ENCODE measurements at places on chromosomes 4 and X. TPM values are rescaled to one million over a fixed set of nuclear protein-coding genes. Genes with fewer than 3 reads are reported as not detected.

Gene ARMCX5
- 11.7 TPM for total RNA-seq

Gene IQCM
- 0.20 TPM for total RNA-seq

- no peak overlapping the region for H3K27ac ChIP-seq
- no peaks in the 10 kb centered on the region for H3K27me3 ChIP-seq
- no peak for DNase-seq
- H3K4me3 ChIP-seq = no peak overlapping the region
- H3K4me1 ChIP-seq = no peaks in the 10 kb centered on the region
Measured at GRCh38 chr4:31124008-31124585, 403.9 kb downstream of the PCDH7 start.

GRCh38 chr4:41044165-41044564 is 170.2 kb downstream of the APBB2 start:
- H3K4me1 ChIP-seq = no peaks in the 10 kb centered on the region
- DNase-seq = peak; percentile 16
- H3K27ac ChIP-seq = no peak overlapping the region

DNA sequence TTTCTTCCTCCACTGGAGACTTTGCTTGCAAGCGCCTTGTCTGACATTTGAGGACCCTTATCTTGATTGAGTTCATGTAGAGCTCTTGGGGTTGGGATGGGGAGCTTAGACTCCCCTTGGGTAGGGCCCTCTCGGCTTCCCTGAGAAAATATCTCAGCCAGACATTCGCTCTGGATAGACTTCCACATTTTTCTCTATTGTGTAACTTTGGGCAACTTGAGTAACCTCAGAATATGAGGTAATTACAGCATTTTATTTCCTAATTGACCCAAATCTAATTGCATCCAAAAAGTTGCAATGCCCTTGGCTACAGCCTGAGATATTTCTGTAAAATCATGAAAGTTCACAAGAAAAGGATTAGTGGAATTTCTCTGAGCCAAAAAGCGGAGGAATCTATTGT is 102.8 kb upstream of the MXRA5 start:
- no peak for DNase-seq
- no peak overlapping the region for H3K4me3 ChIP-seq
- H3K27me3 ChIP-seq = no peaks in the 10 kb centered on the region
- no peaks in the 10 kb centered on the region for H3K36me3 ChIP-seq
- no peaks in the 10 kb centered on the region for H3K4me1 ChIP-seq
